ENCODE measurements at places on chromosomes 7 and 10.

DNA sequence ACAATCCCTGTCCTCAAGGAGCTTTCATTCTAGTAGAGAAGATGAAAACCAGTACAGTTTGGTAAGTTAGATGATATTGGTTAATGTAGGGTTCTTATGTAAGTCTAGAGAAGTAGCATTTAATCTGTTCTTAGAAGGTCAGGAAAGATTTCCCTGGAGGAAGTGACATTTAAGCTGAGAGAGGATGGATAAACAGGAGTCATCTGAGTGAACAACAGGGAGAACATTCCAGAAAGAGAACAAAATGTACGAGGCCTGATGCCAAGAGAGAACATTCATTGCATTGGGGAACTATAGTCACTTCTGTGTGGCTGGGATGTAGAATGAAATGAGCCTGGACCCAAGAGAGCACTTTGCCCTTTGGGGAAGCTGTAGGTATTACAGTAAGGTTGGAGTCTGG, 88.0 kb downstream of the CFTR start:
- DNase-seq, result no peak

DNA sequence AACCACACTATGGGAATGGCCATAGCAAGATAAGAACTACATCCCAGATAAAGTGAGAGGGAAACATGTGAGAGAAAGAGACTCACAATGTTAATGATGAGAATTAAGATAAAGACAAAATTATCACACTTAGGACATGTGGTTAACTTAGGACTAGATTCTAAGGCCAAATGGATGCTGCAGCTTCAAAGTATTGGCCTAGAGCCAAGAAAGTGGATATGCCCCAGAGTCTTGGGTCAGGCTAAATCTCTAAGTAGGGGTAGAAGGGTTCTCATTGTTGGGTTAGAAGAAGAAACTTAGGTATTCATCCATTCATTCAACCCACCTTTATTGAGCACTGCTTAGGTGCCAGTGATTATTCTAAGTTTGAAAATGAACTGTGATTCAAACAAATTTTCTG, 818.0 kb downstream of the PHTF2 start:
- DNase-seq, result no peak

DNA sequence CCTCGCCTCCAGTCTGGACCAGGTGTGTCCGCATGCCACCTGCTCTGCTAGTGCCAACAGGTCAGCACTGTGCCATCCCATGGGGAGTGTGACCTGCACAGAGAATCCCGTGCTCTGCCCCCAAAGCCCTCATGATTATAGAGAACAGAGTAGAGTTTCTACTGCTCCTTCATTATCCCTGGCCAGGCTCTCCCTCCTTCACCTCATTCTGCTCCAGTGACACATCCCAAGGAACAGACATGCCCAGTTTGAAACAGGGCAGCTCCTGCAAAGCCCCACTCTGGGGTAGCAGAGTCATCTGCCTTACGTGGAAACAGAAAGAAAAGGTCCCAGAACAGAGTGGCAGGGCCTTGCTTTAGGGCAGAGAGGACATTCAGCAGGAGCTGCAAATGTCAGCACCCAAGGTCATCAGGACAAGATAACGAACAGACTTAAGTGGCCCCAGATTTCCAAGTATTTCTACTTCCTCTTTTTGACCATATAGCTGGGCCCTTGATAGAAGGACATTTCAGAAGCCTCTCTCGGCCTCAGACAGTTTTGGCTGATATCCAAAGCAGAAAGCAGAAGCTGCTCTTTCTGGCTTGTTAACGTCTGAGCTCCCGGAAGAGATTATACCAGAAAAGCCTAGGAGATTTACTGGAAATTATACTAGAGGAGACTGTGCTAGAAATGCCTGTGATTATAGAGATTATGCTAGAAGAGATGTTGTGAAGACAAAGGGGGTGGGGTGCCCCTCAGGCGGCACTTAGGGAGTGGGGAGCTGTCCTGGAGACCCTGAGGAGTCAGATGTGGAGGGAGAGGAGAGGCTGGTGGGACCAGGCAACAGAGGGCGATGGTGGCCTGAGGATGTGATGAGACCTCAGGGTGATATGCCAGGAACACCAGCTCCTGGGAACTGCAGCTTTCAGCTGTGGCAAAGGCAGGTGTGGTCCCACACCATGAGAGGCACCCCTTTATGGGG, 12.6 kb downstream of the TMEM176B start:
- no peak for DNase-seq

GRCh38 chr7:148699782-148700629, 1.3 kb downstream of the CUL1 start:
- no peak for DNase-seq

- DNase-seq, result no peak
These were observed 495.1 kb downstream of the SUGCT start for GRCh38 chr7:40629891-40630290.

- no peak for DNase-seq
These were observed 29.5 kb downstream of the RAB11FIP2 start for GRCh38 chr10:118017071-118017740.

DNA sequence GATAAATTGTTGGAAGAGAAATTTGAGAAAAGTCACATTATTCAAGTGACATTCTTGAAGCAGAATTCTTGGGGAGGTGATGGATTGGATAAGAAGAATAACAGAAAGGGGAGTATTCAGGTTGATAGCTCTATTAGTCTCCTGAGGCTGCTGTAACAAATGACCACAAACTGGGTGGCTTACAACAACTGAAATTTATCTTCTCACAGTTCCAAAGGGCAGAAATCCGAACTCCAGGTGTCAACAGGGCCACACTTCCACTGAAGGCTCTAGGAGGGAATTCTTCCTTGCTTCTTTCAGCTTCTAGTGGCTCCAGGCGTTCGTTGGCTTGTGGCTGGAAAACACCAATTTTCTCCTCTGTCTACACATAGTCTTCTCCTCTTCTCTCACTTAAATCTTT, 99.8 kb downstream of the TES start:
- DNase-seq, result no peak

DNA sequence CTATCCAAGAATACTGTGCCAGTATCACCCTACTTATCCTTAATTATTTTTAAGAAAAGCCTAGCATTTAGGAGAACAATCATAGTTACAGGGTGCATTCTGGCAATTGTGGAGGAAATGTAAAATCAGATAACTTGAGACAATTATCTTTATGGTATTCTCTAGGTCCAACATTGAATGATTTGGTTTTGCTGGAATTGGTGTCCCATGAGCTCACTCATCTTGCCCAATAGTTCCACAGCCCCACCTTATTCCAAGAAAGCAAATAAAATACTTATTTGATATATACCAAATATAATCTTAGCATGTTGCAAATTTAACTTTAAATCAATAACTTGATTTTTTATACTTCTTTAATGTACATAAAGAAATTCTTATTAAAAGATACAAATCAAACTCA, 65.3 kb downstream of the DGKB start:
- DNase-seq, result no peak

DNA sequence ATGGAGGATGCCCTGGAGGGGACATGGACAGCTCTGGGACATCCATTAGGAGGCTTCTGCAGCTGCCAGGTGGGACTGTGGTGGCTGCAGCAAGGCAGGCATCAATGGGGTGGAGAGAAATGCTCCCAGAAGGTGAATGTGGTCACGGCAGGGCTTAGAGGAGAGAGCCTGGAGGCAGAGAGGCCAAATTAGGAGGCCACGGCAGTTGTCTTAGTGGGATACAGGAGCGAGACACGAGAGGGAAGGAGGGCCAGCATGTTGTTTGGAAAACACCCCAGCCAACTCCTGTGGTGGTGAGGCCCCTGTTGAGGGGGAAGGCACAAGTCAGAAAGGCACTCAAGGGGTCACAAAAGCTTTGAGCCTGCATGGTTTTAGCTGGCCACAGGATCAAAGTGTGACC, 14.6 kb upstream of the ECHDC3 start:
- DNase-seq, result no peak

- no peak for DNase-seq
These were observed 6.9 kb upstream of the GPR85 start for GRCh38 chr7:113093561-113093960.

DNA sequence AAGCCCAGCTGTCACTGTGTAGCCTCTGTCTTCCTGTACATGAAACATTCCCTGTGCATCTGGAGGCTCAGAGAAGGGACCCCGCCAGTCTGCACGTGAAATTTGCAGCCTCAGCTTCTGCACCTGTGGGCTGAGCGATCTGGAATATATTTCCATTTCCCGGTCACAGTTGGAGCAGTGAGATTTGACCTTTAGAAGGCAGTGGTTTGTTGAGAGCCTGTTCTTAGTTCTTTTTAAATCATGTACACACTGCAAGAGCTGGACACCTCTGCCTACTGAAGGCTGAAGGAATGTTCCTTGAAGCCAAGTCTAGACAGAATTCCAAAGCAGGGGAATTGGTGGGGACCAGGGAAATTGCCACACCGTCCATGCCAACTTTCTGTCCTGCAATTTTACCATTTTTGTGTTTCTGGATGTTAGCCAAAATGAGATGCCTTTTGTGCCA, 706.6 kb downstream of the INHBA start:
- no peak for DNase-seq

GRCh38 chr7:20329389-20330238, 1.1 kb upstream of the ITGB8 start:
- peak; percentile 33 for DNase-seq

DNA sequence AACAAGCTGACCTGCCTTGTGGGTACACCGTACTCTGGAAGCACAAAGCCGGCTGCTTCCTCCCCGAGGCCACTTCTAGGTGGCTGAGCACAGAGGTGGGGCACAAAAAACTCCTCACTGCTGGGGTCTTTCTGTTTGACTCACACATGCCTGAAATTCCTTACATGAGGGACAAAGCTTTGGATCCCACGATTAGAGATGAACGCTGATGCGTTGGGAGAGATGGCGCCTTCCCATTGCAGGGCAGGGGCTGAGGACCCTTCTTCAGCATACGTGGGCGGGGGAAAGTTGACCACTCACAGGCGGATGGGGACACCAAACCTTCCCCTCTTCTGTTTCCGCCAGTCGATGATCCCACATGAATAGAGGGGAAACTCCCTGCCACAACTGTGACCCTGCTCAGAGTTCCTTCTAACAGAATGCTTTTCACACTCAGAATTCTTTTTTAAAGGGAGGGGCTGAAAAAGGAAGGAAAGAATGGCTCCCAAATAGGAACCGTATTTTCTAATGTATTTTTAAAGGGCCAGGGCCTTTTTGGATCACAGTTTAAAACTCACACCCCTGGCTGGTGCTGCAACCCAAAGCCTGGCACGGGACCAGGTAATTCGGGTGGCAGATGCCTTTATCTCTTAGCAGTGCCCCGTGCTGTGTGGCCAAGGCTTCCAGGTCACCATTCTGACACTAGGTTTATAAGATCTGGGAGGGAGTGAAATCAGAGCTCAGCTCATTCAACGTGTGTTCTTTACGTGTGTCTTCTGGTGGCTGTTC, 134.0 kb downstream of the PRKAG2 start:
- no peak for DNase-seq

GRCh38 chr7:22256541-22257096, 100.3 kb downstream of the RAPGEF5 start:
- DNase-seq, result no peak

GRCh38 chr7:28630350-28630749, 218.0 kb downstream of the CREB5 start:
- DNase-seq, result no peak

GRCh38 chr7:147941381-147941780, 649.2 kb upstream of the C7orf33 start:
- DNase-seq, result no peak

DNA sequence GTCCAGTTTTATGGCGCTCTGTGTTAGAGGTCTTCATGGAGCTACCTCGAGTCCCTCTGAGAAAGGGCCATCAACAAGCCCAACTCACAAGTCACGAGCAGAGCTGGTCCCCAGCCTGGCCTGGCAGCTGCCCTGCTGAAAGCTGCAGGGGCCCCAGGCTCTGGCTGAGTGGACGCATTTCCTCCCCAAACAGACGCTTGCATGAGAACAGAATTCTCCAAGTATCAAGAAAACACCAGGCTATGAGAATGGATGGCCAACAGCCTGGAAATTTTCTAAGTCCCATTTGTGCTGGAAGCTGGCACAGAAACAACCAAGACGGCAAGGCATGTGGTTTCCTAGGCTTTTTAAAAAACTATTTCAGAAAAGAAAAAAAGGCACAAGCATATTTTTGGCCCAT, 114.8 kb downstream of the FAM53B start:
- no peak for DNase-seq

- no peak for DNase-seq
These were observed 102.0 kb downstream of the GRK5 start for GRCh38 chr10:119309423-119309770.

GRCh38 chr7:129665013-129665401, 53.5 kb downstream of the NRF1 start:
- no peak for DNase-seq

DNA sequence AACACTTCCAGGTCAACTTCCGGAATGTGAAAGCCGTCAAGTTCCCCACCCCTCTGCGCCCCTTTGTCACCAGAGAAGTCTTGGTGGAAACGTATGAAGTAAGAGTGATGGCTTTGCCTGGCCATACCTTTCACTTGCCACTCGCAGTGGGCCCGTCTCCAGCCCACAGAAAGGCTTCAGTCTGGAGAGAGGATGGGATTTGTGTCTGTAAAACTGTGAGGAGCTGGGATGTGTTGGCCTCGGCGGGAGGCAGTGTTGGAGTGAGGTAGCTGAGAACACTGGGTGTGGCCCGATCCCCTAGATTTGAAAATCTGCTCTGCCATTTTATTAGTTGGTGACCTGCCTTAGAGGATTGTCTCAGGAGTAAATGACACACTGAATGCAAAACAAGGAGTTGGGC, 6.4 kb downstream of the ADCK2 start:
- DNase-seq, result no peak

GRCh38 chr10:85596389-85596788, 770.2 kb downstream of the GRID1 start:
- no peak for DNase-seq

DNA sequence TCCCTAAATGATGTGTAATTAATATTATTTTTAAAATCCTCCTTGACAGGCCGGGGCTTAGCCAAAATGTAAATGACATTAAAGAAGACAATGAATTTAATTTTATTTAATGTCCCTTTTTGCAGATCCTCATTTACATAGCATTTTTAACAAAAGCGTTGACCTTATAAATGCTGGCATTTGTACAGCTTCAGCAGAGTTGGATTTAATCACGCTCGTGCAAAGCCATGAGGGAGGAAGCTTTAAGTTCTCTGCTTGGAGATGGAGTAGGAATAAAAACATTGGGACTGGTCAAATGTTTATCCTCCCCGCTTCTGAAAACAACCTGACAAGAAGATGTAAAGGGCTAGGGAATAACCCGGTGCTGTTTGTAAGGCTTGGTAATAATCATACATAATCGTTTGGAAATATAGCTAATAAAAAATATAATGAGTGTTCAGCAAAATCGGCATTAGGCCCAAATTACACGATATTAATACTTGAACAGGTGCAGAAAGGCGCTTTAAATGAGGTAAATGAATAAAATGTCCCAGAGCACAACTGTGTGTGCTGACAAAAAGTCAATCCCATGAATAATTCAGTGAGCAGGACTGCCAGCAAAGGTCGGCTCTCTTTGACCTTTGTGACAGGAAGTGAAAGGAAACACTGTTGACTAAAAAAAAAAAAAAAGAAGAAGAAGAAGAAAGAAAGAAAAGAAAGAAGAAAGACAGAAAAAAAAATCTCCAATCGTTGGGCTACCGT, 11.5 kb downstream of the EBF3 start:
- no peak for DNase-seq

Measured in activated B cell treated with CpG ODN at 0.5 μM for 24 hours (primary cell).